ENCODE measurements at places on chromosomes 13 and 19. TPM values are rescaled to one million over a fixed set of nuclear protein-coding genes. Genes with fewer than 3 reads are reported as not detected.
A peak's percentile ranks its signal among the peaks of the same experiment; 100 is the strongest.

DNA sequence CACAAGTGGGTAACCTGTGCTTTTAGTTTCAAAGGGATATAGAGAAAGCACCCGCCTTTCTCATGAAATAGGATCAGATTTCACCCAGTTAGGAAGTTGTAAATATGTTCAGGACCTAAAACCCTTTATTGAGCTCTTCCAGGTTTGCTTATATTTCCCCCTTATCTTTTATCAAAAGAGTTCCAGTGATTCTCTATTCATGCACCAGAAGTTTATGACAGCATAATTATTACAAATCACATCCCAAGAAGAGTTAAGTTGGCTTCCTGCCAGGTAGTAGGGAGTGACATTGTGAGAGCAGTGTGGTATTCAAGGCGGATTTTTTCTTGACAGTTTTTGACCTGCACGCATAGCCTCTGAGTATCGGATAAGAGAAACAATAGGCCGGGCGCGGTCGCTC lies 190.3 kb downstream of the STK24 start:
- no peaks in the 10 kb centered on the region for H3K36me3 ChIP-seq
- no peaks in the 10 kb centered on the region for H3K4me1 ChIP-seq
- no peak overlapping the region for H3K27ac ChIP-seq
- H3K4me3 ChIP-seq, result no peak overlapping the region

- peak overlapping the region; percentile 88 for H3K27ac ChIP-seq
- no peak for DNase-seq
- no peaks in the 10 kb centered on the region for H3K27me3 ChIP-seq
- H3K36me3 ChIP-seq, result peaks cover 6% of the 10 kb centered on the region
Observed at GRCh38 chr13:109272595-109273325, 513.6 kb downstream of the IRS2 start.

DNA sequence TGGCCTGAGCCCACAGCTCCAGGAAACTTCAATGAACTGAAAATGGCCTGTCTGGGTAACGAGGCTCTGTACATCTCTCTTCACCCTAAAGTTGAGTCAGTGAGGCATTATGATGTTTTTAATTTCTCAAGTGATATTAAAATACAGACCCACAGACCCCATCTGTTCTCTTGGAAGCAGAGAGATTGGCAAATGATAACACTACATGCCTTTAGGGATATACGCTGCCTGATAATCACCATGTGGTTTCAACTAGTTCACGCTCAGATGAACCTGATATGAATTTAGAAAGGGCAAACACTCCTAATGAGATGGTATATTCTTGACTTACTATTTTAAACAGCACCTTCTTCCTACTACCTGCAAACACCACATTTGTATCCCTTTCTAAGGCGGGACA lies 127.5 kb downstream of the RFC3 start:
- H3K27me3 ChIP-seq, result no peaks in the 10 kb centered on the region
- no peak overlapping the region for H3K4me3 ChIP-seq
- no peak for DNase-seq
- H3K27ac ChIP-seq, result no peak overlapping the region
- H3K4me1 ChIP-seq, result peaks cover 15% of the 10 kb centered on the region

- H3K4me1 ChIP-seq, result peaks cover 80% of the 10 kb centered on the region
- peak overlapping the region; percentile 94 for H3K27ac ChIP-seq
- peaks cover 16% of the 10 kb centered on the region for H3K36me3 ChIP-seq
Observed at GRCh38 chr19:2089727-2090053, 6.4 kb downstream of the MOB3A start.

Gene UPF3A
- polyA plus RNA-seq, result 60.8 TPM

Gene LGALS14
- polyA plus RNA-seq, result not detected

- no peaks in the 10 kb centered on the region for H3K27me3 ChIP-seq
- DNase-seq, result no peak
- H3K27ac ChIP-seq, result no peak overlapping the region
- no peaks in the 10 kb centered on the region for H3K36me3 ChIP-seq
- peaks cover 30% of the 10 kb centered on the region for H3K4me1 ChIP-seq
- no peak overlapping the region for H3K4me3 ChIP-seq
Observed at GRCh38 chr13:32902874-32903273, 113.3 kb upstream of the KL start.

DNA sequence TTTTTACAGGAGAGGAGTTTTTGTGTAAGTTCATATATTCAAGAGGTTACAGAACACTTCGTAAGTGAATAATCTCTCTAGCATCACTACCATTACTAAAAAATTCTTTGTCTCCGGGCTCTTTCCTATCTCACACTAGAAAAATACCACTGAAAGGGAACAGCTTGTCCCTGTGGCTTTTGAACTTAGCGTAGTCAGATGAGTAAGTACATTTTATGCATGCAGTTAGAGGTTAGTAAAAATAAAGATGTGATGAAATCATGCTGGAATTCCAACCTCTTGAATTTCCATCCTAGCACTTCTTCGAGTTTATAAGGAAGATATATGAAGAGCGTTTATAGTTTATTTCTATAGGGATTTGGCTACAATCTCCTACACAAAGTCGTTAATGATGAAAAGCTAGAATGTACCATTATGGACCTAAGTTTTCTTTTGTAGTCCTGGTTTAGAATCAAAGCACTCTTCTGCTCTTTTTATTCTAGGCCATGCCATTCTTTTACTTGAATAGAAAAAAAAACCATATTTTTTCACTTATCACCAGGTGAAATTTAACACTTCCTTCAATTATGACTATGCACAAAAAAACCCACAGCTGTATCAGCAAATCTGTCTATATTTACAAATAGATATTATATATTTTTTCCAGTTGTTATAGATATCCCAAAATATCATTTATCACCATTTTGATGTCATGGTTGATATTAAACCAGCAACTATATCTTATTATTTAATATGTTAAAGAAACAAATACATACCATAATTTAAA lies 139.9 kb upstream of the PCDH9 start:
- H3K27ac ChIP-seq, result no peak overlapping the region
- no peak overlapping the region for H3K4me3 ChIP-seq
- no peaks in the 10 kb centered on the region for H3K27me3 ChIP-seq

Gene PSG2
- polyA plus RNA-seq, result 0.09 TPM

- no peaks in the 10 kb centered on the region for H3K27me3 ChIP-seq
- no peak overlapping the region for H3K4me3 ChIP-seq
- H3K27ac ChIP-seq, result no peak overlapping the region
- H3K4me1 ChIP-seq, result no peaks in the 10 kb centered on the region
Observed at GRCh38 chr13:107203146-107203847, 635.4 kb upstream of the ARGLU1 start.

DNA sequence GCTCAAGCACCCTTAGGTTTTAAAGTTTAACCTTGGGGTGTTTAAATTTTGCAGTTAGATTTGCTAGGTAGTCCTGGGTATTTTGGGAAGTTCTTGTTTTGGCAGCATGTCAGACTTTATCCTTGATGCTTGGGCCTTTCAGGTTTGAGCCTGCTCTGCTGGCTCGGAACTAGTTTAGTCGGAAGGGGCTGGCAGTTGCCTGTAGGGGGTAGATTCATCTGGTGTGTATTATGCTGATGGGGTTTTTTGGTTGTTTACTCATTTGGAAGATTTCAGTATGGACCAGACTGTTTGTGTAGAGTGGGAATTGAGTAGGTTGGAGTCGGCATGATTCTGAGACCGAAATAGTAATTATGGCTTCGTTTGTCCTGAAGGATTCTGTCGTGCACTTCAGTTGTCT lies 15.1 kb downstream of the ILF3 start:
- H3K36me3 ChIP-seq, result peaks cover 14% of the 10 kb centered on the region
- peak overlapping the region; percentile 59 for H3K27ac ChIP-seq

GRCh38 chr13:85373322-85373721 lies 425.9 kb downstream of the SLITRK6 start:
- H3K4me1 ChIP-seq, result peaks cover 5% of the 10 kb centered on the region
- DNase-seq, result no peak

- no peak overlapping the region for H3K27ac ChIP-seq
- H3K4me3 ChIP-seq, result no peak overlapping the region
- no peak for DNase-seq
- H3K36me3 ChIP-seq, result no peaks in the 10 kb centered on the region
- H3K27me3 ChIP-seq, result no peaks in the 10 kb centered on the region
Observed at GRCh38 chr13:74773248-74773647, 639.0 kb upstream of the KLF12 start.

Gene IGFL1
- polyA plus RNA-seq, result 86.6 TPM

- H3K36me3 ChIP-seq, result no peaks in the 10 kb centered on the region
- H3K4me3 ChIP-seq, result no peak overlapping the region
- no peak overlapping the region for H3K27ac ChIP-seq
- peaks cover 7% of the 10 kb centered on the region for H3K4me1 ChIP-seq
- H3K27me3 ChIP-seq, result no peaks in the 10 kb centered on the region
Observed at GRCh38 chr13:112697756-112698655, 8.2 kb downstream of the ATP11A start.
